ENCODE measurements at places on chromosomes 5 and 9.
A peak's percentile ranks its signal among the peaks of the same experiment; 100 is the strongest.

DNA sequence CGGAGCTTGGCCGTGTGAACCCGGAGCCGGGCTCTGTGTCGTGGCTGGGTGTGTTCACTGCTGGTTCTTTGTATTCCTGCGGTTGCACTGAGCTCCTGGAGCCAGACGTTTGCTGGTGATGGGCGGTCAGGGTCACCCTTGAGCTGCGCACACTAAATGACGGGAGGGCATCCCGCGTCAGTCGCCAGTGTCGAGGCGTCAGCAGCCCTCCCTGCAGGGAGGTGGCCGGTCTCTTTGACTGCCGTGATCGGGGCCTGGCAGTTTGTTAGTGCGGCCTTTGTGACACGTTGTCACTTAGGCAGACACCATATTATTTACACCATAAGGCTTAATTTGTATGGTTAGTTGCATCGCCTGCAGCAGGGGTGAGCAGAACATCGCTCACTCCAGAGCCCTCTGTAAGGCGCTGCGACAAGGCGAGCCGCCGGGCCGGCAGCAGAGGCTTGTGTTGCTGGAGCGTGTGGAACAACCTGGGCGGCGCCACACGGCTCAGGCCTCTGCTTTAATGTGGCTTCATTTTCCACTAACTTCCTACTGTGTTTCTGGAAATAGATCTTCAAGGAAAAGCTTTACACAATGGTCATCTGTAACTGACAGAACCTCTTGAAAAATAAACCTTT, 8.3 kb downstream of the NDUFS6 start:
- DNase-seq: no peak

DNA sequence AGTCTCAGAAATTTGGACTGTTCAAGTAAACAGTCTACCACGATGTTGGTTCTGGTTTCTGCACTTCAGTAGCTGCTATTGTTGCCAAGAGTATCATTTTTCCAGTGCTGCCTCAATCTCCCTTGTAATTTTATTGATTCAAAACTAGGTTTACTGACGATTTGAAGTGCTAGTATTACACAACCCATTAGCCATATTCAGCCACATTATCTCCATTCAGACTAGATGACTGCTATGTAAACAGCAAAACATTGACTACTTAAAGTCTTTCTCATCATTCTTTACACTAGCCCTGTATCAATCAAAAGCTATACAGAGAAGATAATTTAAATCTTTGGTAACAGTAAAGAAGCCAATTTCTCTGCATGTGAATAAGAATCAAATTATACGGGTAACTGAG, 102.0 kb upstream of the TSLP start:
- no peak for DNase-seq

DNA sequence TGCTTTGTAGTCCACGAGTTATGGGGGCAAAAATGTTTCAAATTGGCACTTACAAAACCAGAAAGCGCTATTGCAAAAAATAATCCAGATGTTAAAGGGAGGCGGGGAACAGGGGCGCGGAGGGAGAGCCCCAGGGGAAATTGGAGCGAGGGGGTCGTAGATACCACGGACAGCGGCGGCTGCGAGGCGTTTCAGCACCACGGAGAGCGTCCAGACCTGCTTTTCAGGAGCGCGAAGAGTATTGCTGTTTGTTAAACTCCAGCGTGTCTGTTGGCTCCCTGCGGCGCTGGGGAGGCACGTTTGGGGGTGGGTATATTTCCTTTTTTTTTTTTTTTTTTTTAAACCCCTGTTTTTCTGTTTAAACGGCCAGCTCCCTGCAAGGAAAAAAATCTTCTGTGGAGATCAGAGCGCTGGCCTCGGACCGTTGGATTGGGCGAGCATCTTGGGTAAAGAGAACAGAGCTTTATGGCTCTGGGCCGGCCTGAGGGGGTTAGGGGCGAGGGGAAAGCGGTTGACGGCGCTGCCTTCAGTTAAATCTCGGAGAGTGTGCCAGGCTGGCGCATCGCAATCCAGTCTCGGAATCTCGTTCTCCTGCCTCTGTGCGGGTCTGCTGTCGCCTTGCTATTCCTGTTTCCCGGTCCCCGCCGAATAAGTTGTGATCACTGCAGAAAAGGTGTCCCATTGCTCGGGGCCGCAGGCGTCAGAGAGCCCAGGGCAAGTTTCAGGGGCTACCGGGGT, at the start of gene GLRA1:
Gene GLRA1 (minus strand): TSS at position 288 of the 738 bp plus-strand sequence. CDS start 302 bp downstream, outside the sequence.
- peak; percentile 25 for DNase-seq

DNA sequence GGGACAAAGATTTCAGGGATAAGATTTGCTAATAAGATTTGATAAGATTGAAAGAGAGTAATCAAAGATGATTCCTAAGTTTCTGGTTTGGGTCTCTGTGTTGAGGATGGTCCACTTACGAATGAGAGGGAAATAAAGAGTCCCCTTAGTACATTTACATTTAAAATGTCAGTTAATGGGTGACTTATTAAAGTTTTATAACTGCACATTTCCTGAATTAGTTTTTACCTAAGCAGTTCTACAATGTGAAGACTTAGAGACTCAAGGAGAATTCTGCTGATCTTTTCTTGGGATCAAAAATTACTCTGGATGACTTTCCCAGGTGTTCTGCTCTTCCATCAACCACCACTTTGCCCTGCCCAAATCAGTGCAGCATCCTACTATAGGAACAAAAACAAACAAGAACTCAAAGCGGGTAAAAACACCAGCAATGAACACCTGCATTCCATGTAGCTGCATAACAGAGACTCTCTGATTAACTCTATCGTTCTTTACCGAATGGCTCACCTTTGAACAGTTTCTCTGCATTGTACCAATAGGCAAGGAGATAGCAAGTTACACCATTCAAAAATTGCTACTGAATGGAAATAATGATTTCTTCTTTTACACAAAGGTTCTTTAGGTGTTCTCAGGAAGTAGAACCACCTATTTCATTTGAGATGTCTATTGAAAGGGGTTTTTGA, 65.3 kb downstream of the PRLR start:
- DNase-seq: no peak

DNA sequence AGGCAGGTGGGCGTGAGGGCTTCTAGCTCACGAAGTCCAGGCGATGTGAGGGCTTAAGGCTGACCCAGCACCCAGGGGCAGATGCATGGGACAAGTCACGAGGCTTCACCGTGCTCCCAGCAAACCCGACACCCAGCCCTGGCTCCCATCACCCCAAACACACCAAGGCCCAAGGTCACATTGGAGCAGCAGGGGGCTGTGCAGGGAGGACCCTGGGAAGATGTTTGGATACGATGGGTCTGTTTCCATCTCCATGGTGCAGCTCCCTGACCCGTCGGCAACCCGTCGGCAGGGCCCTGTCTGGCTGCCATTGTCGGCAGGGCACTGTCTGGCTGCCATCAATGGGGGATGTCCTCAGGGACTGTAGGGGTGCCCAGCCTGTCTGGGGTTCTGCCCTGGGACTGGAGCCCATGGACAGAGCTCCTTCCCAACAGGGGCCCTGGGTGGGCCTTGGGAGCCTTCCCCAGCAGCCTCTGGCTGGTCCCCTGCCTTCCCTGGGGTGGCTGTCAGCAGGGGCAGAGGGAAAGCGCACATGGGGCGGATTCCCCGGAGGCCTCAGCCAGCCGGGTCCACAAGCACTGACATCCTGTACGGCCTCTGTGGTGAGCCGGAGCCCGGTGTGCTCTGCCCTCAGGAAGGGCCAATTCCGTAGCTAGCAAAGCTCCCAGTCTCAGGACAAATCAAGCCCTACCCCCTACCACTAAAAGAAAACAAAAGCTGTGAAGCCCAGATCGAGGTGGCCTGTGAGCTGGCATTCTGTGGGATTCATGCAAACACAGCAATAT, 47.1 kb downstream of the NACC2 start:
- DNase-seq: no peak

DNA sequence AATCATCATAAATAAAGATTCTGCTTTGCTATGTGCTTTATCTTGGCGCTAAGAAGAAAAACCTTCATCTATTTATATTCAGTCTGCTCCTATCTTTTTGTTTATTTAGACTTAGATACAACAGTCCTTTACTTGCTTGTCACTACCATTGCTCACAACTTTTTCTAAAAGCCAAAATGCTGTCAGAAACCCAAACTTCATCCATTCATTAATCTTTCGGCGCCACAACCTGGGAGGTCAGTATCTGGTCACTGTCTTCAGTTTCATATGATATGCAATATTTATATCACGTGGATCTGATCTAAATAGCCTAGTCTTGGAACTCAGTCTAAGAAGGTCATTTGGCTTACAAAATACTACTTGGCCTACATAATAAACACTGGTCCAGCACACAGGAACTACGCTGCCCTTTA, 159.3 kb upstream of the TARS1 start:
- no peak for DNase-seq

GRCh38 chr5:108380531-108381349, 1.2 kb downstream of the FBXL17 start:
- DNase-seq: peak; percentile 23

DNA sequence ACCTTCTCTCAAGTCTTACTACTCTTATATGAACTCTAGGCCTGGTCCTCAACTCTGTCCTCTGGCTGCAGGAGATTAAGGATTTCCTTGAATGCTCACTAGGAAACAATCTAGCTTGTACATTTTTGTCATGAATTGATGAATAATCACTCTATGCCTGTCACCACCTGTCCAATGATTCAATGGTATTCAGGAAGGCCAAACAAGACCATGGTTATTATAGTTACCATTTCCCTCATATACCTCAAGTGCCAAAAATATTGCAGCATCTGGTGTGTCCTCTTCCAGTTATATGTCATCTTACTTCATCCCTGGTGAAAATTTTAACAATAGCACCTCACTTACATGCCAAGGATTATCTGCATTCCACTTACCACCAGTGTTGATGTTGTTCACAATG, 179.0 kb upstream of the MOCS2 start:
- DNase-seq: peak; percentile 88

- no peak for DNase-seq
Measured at GRCh38 chr9:2008372-2008771, 6.8 kb upstream of the SMARCA2 start.

DNA sequence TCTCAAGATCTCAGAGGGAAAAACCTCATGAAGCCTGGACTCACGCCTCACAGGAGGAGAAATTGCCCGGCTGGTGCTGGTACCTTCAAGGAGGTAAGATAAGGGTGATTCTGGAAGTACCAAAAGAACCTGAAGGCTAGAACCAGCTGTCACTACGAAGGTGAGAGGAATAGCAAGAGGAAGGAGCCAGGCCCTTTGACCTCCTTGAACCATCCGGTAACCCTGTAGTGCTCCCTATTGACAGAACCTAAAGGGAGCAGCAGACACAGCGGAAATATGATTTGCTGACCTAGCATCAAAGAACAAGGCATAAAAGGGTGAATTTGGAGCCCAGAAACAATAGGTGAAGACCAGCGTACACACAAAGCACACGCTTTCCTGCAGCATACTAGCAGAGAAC, 92.2 kb downstream of the DOCK8 start:
- DNase-seq: no peak

- no peak for DNase-seq
Measured at GRCh38 chr5:493119-493701, 31.0 kb downstream of the SLC9A3 start.

GRCh38 chr5:150599917-150600511, 40.4 kb upstream of the SYNPO start:
- peak; percentile 94 for DNase-seq

GRCh38 chr9:135695642-135696041, 3.6 kb downstream of the SOHLH1 start:
- no peak for DNase-seq

DNA sequence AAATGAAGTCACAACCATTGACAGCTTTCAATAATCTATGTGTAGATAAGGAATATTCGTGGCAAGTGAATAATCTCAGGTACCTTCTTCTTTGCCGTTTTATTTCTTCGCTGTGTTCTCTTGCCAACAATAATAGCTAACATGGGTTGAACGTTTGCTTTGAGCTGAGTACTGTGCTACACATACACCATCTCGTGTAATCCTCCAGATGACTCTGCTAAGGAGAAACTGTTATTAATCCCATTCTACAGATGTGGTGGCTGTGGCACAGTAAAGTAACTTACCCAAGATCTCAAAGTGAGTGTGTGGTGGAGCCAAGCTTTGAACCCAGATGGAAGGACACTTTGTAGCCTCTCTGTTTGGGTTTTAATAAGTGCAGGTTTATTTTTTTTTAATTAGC, 179.7 kb downstream of the C9orf152 start:
- DNase-seq: no peak

DNA sequence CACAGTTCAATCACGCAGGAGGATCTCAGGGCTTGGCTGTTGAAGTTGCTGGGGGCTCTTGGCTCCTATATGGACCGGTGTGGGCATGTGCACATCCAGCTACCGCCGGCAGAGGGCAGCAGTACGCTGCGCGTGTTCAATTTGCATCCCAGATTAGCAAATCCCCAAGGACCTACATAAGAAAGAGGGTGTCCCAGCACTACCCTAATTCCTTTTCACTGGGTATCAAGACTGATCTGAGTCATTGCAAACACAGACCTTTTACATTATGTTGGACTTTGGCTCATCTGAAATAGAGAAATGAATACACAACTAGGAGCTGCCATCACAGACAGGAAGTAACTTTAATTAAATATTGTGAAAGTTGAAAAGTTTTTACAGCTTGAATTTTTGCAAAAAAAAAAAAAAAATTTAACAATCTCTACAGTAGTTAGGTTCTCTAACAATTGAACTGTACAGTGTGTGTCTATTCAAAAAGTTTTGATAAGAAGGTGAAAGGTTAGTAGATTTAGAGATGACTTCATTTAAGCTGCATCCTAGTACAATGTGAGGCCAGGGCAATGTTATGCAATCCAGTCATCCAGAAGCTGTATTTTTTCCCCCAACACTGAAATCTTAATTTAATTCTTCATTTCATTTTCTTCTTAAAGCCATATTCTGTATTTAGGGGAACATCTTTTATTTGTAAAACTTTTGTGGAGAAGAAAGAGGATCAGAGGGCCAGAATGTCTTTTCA, 404.0 kb downstream of the EBF1 start:
- peak; percentile 17 for DNase-seq

GRCh38 chr5:72076621-72077300, 30.5 kb upstream of the MAP1B start:
- no peak for DNase-seq

DNA sequence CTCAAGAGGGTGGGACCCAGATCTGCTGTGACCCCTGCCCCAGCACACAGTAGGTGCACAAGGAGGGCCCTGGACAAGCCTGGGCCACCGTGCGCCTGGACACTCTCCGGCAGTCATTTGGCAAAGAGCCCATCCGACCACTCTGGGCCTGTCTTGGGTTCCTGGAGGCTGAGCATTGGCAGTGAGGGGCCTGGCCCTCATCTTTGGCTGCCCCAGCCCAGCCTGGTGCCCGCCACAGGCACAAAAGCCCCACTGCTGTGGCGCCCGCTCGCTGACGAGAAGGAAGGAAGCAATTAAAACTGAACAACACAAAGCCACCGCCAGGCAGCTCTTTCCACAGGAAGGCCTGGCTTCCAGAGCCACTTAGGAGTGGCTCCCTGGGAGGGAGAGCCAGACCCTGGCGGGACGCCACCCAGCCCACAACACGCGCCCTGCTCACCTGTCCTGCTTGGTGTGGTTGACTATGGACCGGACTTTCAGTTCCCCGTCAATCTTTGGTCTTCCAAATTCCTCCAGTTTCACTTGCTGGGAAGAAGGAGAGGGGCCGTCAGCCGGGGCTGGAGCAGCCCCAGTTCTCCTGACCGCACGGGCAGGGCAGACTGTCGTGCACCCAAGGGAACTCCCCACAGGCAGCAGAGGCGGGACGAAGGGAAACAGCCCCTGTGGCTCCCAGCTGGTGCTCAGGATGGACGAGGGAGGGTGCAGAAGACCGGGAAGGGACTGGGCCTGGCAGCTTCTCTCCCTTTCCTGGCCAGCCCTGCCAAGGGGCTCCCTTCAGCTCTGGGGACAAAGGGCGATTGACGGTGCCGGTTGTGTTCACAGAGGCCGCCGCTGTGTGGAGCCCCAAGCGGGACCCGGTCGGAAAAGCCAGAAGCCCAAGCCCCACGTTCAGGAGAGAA, 50.9 kb upstream of the SARDH start:
- no peak for DNase-seq

All from mammary epithelial cell (primary cell).